ENCODE measurements at places on chromosomes 2 and 18.

GRCh38 chr18:79878741-79879378 lies 72.6 kb downstream of the SLC66A2 start:
- H3K27ac ChIP-seq = no peak overlapping the region
- no peaks in the 10 kb centered on the region for H3K4me1 ChIP-seq
- no peaks in the 10 kb centered on the region for H3K36me3 ChIP-seq
- H3K27me3 ChIP-seq = peaks cover 29% of the 10 kb centered on the region

DNA sequence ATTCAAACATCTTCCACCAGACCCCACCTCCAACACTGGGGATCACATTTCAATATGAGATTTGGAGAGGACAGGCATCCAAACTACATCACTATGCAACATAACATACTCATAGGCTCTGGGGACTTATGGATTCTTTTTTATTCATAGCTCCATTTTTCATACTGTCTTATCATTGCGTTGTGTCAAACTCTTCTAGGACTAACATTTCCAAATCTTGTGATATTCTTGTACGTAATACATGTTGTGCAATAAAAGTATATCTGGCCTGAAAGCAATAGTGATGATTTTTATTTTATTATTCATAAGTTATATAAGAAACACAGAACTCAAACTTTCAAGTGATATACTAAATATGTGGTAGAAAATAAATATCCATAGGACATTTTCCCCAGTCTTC lies 60.6 kb upstream of the ACTR3 start:
- no peak overlapping the region for H3K27ac ChIP-seq
- no peak for DNase-seq
- H3K27me3 ChIP-seq = no peaks in the 10 kb centered on the region
- peaks cover 4% of the 10 kb centered on the region for H3K4me1 ChIP-seq

- H3K27ac ChIP-seq = no peak overlapping the region
- no peaks in the 10 kb centered on the region for H3K27me3 ChIP-seq
- H3K4me1 ChIP-seq = peaks cover 4% of the 10 kb centered on the region
- no peak for DNase-seq
Observed at GRCh38 chr2:43724728-43725526, 48.7 kb upstream of the C1GALT1C1L start.

- no peak for DNase-seq
- no peak overlapping the region for H3K4me3 ChIP-seq
- peaks cover 5% of the 10 kb centered on the region for H3K4me1 ChIP-seq
- no peaks in the 10 kb centered on the region for H3K36me3 ChIP-seq
- H3K27ac ChIP-seq = no peak overlapping the region
Observed at GRCh38 chr18:10421859-10422258, 32.6 kb upstream of the APCDD1 start.

- no peak overlapping the region for H3K4me3 ChIP-seq
- no peaks in the 10 kb centered on the region for H3K4me1 ChIP-seq
- no peaks in the 10 kb centered on the region for H3K27me3 ChIP-seq
- H3K27ac ChIP-seq = no peak overlapping the region
Observed at GRCh38 chr18:70421471-70422390, 132.9 kb downstream of the SOCS6 start.

GRCh38 chr2:110852051-110852450 lies 119.7 kb downstream of the ACOXL start:
- DNase-seq = no peak
- no peaks in the 10 kb centered on the region for H3K4me1 ChIP-seq
- peaks cover 2% of the 10 kb centered on the region for H3K36me3 ChIP-seq
- H3K27ac ChIP-seq = no peak overlapping the region
- H3K27me3 ChIP-seq = no peaks in the 10 kb centered on the region
- H3K4me3 ChIP-seq = no peak overlapping the region

GRCh38 chr2:212242724-212243123 lies 295.9 kb downstream of the ERBB4 start:
- no peak overlapping the region for H3K4me3 ChIP-seq
- no peak for DNase-seq

DNA sequence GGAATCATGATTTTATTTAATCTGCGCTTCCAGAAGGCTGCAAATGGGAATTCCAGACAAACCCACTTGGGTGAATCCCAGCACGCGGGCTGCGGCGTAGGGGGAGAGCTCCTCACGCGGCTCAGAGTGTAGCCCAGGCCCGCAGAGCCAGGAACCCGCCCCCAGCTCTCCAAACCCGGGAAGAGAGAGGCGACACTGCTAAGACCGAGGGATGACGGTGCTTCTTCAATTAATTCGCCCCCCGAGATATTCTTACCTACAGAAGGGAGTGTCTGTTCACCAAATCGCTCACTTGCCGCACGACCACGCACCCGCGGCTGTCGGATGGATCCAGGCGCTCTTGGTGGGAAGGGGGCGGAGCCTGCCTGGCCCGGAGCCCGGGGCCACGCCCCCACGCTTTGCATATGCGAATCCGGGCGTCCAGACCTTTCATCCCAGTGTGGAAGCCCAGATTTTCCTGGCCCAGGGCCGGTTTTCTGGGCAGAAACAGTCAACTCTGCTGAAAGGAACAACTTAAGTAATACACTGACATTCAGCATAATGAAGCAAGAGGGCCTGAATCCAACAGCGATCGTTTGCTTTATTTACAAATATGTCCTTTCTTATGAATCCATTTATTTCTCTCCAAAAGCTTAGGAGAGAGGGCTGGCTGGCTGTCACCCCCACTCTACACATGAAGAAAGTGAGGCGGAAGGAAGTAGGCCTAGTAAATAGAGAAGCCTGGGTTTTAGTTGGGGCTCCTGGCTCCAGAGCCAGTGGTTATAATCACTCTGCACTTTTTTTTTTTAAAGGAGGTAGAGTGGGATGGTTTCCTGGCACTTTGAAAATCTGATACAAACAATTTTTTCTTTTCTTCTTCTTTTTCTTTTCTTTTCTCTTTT lies at the start of gene SLC19A3:
SLC19A3 (minus strand) TSS at position 342 of the 881 bp plus-strand sequence. CDS start 15,710 bp downstream, outside the sequence.
- H3K27ac ChIP-seq = no peak within 1 kb of the TSS
- H3K4me1 ChIP-seq = no peaks in the 10 kb centered on the region
- peaks cover 19% of the 10 kb centered on the region for H3K27me3 ChIP-seq
- peak within 1 kb of the TSS; percentile 32 for H3K4me3 ChIP-seq

DNA sequence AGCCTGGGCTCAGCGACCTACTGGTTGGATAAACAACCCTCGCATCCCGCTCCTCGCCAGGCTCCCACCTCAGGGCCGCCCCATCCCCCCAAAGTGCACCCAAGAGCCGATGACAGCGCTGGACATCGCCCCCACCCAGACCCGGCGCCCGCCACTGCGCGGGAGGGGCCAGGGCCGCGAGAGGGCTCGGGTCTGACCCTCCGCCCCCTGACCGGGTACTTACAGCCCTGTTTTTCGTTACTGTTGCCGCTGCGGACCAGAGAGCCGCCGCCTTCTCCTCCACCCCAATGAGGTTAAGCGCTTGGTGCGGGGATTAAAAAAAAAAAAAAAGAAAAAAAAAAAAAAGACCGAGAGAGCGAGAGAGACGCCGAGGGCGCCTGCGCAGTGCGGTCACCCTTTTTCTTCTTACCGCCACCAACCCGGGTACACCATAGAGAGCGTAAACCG lies at the start of gene CLASP1:
CLASP1 (minus strand) TSS at position 314 of the 447 bp plus-strand sequence. CDS start 43,567 bp downstream, outside the sequence.
- H3K27me3 ChIP-seq = no peaks in the 10 kb centered on the region
- no peaks in the 10 kb centered on the region for H3K36me3 ChIP-seq
- peak within 1 kb of the TSS; percentile 89 for H3K27ac ChIP-seq
- no peak for DNase-seq
- peaks cover 1% of the 10 kb centered on the region for H3K4me1 ChIP-seq
- H3K4me3 ChIP-seq = peak within 1 kb of the TSS; percentile 92

GRCh38 chr2:28538652-28539051 lies 42.8 kb downstream of the PLB1 start:
- peaks cover 6% of the 10 kb centered on the region for H3K4me1 ChIP-seq
- no peaks in the 10 kb centered on the region for H3K36me3 ChIP-seq
- no peak for DNase-seq

- DNase-seq = no peak
- H3K4me1 ChIP-seq = peaks cover 3% of the 10 kb centered on the region
- no peak overlapping the region for H3K4me3 ChIP-seq
- H3K36me3 ChIP-seq = no peaks in the 10 kb centered on the region
Observed at GRCh38 chr2:231935207-231935524, 9.0 kb upstream of the NPPC start.

- no peaks in the 10 kb centered on the region for H3K27me3 ChIP-seq
- H3K36me3 ChIP-seq = no peaks in the 10 kb centered on the region
- H3K27ac ChIP-seq = peak overlapping the region; percentile 70
Observed at GRCh38 chr18:48827291-48828193, 123.2 kb downstream of the SMAD7 start.

- no peaks in the 10 kb centered on the region for H3K27me3 ChIP-seq
- no peak overlapping the region for H3K27ac ChIP-seq
Observed at GRCh38 chr18:68847219-68847837, 49.4 kb downstream of the CCDC102B start.

DNA sequence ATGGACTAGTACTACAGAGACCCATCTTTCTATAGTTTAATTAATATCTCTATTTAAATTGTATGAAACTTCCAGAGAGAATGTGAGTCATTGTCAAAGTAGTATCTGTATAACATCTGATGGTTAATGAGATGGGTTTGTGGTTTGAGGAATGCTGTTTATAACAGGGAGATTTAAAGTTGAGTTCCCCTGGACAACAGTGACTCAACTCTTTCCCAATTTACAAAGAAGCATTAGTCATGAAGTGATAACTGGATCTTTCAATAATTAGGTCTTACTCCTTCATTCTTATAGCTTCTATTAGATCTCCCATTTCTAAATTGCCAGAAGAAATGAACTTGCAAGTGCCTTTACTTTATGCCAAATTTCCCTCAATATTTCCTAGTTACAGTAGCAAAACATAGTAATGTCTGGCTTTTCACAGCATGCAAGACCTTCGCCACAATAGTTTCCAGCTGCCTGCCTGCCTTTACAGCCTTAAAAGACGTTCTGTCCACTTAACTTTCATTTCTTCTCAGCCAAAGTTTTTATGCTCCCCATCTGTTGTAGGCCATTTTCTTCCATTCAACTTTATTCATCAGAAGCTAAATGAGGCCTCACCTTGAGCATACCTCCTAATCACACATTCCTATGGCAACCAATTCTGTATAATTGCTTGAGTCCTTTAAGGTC lies 47.7 kb upstream of the WDR75 start:
- H3K4me1 ChIP-seq = peaks cover 4% of the 10 kb centered on the region
- no peak for DNase-seq
- no peak overlapping the region for H3K4me3 ChIP-seq
- no peak overlapping the region for H3K27ac ChIP-seq

DNA sequence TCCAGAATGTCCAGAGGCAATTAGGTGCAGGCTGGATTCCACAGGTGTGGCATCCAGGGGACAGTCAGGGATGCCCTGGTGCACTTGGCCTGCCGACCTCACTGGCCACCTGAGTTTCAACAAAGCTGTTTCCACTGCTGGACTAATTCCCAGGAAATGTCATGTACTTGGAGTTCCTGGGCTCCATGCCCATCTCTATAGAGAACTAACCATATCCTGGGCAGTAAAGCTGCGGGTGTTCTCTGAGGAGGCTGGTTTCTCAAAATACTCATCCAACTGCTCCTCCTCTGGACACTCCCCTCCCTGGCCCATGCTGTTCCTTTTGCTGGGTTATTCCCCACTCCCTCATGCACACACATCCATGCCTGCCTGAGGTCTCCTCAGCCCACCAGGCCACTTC lies 161.9 kb upstream of the SKOR2 start:
- H3K27me3 ChIP-seq = no peaks in the 10 kb centered on the region
- no peak for DNase-seq
- no peak overlapping the region for H3K4me3 ChIP-seq
- no peaks in the 10 kb centered on the region for H3K36me3 ChIP-seq

DNA sequence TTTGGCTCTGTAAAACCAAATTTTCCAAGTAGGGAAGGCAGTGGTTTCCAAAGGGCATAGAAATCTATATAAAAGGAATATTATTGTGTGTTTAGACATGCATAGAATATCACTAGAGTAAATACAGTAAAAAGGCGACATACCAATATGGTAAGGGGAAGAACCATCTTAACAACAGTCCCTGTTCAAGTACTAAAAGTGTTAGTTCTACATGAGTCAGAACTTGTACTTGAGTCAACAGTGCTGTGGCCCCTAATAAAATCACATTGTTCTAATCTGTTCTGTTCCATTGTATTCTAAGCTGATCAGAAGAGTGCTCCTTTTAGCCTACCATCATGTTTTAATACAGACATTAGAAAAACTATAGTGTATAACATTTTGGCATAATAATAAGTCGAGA lies 36.1 kb upstream of the TNFRSF11A start:
- H3K4me3 ChIP-seq = no peak overlapping the region
- DNase-seq = no peak
- H3K27ac ChIP-seq = no peak overlapping the region
- no peaks in the 10 kb centered on the region for H3K27me3 ChIP-seq

DNA sequence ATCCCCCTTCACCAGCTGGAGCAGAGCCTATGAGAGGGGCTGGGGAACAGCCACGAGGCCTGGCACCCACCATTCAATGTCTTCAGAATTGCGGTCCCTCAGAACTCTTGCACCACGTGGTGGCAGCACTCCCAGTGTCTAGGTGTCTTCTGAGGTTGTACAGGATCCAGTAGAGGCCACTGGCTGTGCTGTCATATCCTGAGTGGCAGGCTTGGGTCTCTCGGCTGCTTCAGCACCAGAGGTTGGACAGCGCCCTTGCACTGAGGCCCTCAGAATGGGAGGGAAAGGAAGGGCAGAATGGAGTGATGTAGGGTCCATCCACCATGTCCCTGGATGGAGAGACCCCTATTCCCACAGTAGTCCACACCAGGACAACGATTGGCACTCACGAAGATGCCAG lies 112.0 kb upstream of the TEKT4 start:
- no peaks in the 10 kb centered on the region for H3K27me3 ChIP-seq
- no peaks in the 10 kb centered on the region for H3K4me1 ChIP-seq
- DNase-seq = no peak
- H3K4me3 ChIP-seq = no peak overlapping the region
- no peaks in the 10 kb centered on the region for H3K36me3 ChIP-seq

- no peak overlapping the region for H3K27ac ChIP-seq
- H3K4me3 ChIP-seq = no peak overlapping the region
- DNase-seq = no peak
- H3K4me1 ChIP-seq = no peaks in the 10 kb centered on the region
Observed at GRCh38 chr2:135662088-135662487, 79.6 kb upstream of the UBXN4 start.

DNA sequence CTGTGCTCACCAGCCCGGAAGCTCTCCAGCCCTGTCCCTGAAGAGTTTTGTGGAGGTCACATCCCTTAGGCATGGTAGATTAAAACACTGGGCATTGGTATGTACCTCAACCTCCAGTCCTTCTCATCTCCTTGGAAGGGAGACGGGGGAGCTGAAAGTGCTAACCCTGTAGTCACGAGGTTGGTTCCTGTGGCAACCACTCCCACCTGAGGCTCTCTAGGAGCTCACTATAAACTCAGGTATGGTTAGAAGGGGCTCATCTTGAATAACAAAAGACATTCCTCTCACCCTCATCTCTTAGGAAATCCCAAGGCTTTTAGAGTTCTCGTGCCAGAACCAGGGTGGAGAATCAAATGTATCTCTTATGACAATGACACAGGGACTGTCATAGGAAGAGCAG lies 43.0 kb upstream of the MGAT4A start:
- H3K4me1 ChIP-seq = no peaks in the 10 kb centered on the region
- DNase-seq = no peak
- no peak overlapping the region for H3K27ac ChIP-seq
- H3K36me3 ChIP-seq = no peaks in the 10 kb centered on the region
- no peak overlapping the region for H3K4me3 ChIP-seq
